SW 1271 (cell line): ENCODE measurements at places on chromosomes 1 and 21.

DNA sequence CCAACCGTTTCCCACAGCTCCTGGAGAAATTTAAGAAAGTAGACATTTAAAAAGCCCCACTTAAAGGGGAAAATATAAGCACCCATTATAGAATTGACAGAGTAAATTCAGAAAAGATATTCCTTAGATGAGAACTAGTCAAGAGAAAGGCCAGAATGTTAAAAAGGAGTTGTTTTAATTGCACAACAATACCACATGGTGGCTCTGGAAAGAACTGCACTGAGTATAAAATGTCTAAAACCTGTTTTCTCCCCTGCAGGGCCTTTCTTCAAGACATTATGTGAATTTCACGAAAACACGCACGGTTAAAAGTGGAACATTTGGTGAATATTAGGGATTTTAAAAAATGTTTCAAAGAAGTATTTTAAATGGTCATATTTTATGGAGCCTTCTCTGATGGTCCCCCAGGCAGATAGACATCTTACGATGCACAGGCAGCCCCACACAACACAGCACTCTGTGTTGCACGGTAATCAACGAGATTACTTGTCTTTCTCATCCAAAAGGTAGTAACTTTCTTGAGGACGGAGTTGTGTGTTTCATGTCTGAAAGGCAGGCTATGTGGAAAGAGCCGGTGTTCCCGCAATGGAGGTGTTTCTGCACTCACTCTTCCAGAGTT lies 101.9 kb downstream of the PRRX1 start:
- peak; percentile 3 for DNase-seq

DNA sequence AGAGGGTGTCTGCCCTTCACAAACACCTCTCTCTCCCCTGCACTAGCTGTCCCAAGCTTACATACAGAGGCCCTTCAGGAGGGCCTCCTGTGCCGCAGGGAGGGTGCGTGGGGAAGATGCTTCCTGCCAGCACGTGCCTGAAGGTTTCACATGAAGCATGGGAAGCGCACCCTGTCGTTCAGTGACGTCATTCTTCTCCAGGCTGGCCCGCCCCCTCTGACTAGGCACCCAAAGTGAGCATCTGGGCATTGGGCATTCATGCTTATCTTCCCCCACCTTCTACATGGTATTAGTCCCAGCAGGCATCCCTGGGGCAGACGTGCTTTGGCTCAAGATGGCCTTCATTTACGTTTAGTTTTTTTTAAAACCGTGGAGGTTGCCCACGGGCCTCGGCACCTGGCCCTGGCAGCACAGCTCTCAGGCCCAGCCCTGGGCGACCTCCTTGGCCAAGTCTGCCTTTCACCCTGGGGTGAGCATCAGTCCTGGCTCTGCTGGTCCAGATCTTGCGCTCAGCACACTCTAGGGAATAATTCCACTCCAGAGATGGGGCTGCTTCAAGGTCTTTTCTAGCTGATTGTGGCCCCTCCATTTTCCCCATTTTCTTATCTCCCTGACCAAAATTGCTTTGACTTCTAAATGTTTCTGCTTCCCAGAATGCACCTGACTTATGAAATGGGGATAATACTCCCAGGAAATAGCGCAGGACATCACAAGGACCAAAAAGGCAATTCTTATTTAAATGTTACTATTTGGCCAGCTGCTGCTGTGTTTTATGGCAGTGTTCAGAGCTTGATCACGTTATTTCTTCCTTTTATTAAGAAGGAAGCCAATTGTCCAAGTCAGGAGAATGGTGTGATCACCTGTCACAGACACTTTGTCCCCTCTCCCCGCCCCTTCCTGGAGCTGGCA lies 6.1 kb downstream of the NPPA start:
- no peak for DNase-seq

DNA sequence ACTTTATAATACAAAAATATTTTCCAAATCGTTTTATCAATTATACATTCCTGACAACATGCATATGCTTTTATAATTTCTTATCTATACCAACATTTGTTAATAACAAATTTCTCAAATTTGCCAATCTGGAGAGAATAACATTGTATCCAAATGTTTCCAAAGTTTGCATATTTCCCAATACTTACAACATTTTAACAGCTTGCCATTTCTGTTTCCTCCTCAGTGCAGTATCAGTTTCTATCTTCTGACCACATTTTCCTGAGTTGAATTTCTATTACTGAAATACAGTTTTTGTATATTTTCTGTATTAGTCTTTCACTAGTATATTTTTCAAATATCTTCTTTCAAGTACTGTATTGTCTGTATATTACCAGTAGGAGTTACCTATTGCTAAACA lies 1594.3 kb downstream of the PLA2G4A start:
- DNase-seq, result no peak

- DNase-seq, result peak; percentile 28
Observed at GRCh38 chr1:107430540-107431228, 289.8 kb downstream of the NTNG1 start.

- DNase-seq, result no peak
Observed at GRCh38 chr1:186492531-186493291, 31.8 kb upstream of the PDC start.

DNA sequence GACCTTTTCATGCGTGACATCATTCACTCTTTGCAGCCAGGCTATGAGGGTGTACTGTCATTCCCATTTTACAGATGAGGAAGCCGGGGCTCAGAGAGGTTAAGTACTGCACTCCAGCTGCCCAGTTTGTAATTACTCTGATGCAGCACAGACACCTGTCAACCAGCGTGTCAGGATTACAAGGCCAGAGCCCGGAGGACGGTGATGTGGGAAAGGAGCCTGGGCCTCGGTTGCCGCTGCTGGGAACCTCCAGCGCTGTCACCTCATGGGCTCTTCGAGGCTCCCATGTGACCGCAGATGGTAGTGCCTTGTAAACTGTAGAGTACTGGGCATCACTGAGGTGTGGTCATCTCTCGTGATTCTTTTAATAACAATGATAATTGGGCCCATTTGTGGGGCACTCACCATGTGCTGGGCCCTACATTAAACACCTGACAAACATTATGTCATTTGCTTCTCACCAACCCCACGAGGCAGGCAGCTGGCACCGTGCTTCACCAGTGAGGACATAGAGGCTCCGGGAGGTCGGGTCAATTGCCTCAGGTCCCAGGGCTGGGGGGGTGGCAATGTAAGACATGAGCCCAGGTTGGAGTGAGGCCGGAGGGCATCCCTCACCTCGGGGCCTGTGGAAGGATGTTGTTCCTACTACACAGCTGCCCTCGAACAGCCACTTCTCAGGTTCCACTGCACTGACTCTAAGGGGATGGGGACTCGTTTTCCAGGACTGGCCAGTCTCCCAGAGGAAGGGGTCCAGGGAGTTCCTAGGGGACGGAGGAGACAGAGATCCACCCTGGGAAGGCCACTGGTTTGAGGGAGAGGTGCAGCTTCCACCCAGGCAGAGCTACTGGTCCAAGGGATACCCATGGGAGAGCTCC lies 42.8 kb upstream of the PADI1 start:
- no peak for DNase-seq

- DNase-seq, result no peak
Observed at GRCh38 chr1:157249326-157249725, 111.1 kb upstream of the ETV3 start.

GRCh38 chr1:216653001-216653400 lies 70.2 kb downstream of the ESRRG start:
- DNase-seq, result no peak

- DNase-seq, result no peak
Observed at GRCh38 chr1:37399830-37400464, 74.4 kb upstream of the ZC3H12A start.

GRCh38 chr1:63665824-63666223 lies 72.6 kb downstream of the PGM1 start:
- DNase-seq, result no peak

- DNase-seq, result no peak
Observed at GRCh38 chr1:27616441-27616840, 12.5 kb upstream of the AHDC1 start.

DNA sequence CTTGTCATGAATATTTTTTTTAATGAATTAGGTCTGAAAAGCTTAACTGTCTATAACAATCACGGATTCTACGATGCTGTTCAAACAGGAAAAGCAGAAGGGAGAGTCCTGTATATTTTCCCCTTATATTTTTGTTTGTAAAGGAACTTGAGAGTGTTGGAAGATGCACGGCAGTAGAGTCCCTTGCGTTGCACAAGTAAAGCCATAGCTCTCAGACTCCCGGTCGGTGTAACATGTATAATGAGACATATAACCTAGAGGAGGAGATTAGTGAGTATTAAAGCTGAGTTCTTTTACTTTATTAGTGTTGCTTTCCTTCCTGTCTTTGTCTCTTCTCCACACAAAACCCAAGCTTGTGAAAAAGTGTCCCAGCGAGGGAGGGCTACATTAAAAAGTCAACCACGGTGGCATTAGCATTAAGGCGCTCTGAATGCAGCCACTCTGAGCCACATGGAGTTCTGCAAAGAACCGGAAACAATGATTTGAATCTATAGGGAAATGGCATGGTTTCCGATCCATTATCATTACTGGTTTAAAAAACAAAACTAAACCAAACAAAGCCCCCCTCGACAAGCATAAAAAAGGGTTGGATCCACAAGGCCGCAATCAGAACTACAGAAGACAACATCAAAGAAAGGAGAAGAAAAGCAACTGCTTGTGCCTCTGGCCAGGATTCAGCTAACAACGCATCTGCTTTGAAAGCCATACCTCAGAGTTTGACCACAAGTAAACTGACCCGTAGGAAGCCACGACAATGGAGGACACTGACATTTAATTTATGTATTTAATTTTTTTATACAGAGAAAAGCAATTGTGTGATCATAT lies 356.8 kb downstream of the LMO4 start:
- DNase-seq, result no peak

- DNase-seq, result no peak
Observed at GRCh38 chr1:29264773-29265389, 28.6 kb downstream of the PTPRU start.

DNA sequence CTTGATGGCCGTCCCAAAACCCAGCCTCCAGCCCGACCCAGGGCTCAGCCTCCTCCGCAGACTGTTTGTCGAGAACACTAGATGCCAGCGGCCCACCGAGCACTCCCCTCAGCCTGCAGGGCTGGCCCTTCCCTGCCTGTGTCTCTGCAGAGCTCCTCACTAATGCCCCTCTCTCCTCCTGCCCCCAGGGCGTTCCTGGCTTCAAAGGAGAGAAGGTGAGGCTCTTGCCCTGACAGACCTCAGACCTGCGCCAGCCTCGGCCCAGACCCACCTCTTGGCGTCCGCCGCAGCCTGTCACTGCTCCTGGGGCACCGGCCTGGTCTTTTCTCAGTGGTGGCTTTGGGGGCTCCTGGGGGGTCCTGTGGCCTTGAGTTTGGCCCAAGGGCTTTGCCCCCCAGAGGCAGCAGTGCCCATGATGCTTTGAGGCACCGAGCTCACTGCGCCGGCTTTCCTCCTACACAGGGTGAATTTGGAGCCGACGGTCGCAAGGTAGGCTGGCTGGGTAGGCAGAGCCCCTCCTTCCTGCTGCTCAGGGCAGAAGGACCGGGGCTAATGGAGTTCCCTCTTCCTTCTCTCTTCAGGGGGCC lies 18.4 kb downstream of the COL6A2 start:
- DNase-seq, result no peak

GRCh38 chr1:19122668-19123067 lies 87.4 kb downstream of the UBR4 start:
- no peak for DNase-seq

DNA sequence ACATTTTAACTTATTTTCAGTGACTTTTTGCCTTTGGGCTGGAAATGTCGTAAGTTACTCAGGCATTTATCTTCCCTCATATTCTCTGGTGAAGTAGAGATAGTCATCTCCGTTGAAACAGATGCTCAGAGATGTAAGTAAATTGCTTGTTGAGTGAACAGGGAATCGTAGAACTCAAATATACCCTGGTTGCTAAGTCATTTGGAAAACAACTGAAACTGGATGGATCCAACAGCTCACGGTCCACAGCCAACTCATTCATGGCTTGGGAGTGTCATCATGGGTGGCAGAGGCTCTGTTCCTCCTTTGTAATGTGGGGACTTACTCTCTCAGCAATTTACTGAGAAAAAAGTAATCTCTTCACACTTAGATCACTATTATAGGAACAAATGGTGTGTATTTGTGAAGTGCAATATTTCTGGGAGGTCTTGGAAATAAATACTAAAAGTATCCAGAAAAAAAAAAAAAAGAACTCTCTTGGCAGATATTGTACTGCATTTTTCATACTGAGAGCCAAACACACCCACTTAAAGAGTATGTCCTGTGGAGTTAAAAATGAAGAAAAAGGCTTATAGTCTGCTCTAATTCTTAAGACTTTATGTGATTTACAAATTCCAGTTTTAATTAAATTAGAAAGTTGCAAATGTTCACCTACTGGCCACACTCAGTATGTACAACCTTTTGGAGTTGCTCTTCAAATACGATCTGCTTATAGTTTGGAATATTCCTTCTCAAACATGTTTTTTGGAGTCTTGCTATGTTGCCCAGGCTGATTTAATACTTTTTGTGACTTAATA lies 107.4 kb downstream of the LEPR start:
- no peak for DNase-seq

GRCh38 chr1:201726700-201727099 lies 102.3 kb upstream of the IPO9 start:
- DNase-seq, result no peak

GRCh38 chr1:170856455-170856854 lies 78.9 kb upstream of the MROH9 start:
- DNase-seq, result no peak

DNA sequence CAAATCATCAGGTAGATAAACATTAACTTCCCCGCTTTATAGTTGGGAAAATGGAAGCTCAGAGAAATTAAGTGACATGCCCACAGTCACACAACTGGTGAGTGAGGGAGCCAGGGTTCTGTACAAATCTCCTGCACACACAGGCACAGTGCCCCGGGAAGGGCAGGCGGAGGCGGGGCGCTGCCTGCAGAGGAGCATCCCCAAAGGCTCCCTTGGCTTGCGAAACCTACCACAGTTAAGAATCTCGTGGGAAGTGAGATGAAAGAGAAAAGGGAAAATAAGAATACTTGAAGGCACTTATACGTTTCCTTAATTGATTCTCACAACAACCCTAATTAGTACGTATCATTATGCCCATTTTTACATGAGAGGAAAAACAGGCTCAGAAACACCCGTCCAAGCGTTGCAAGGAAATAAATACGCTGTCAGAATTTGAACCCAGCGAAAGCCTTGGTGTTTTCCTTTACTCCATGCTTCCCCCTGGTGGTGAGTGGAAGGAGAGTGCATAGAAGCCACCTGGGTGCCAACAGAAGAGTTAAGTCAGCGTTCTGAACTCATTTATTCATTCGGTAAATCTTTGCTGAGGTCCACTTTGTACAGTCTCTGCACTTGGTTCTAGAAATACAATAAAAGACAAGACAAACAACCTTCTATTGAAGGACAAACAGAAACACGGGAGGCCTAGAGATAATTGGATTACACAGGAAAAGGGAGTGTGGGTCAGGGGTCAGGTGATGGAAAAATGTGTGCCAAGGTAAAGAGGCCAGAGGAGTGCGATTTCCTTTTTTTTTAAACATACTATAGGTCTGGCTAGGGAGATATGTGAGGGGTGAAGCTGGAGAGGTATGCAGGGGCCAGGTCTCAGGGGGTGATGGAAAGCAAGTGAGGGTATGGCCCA lies 28.4 kb downstream of the ACP6 start:
- no peak for DNase-seq
